Chondrocyte (in vitro differentiated cells): ENCODE measurements at places on chromosomes 3 and 15. TPM values are rescaled to one million over a fixed set of nuclear protein-coding genes. Genes with fewer than 3 reads are reported as not detected.

- no peaks in the 10 kb centered on the region for H3K36me3 ChIP-seq
- no peaks in the 10 kb centered on the region for H3K4me1 ChIP-seq
- DNase-seq, result no peak
- peaks cover 46% of the 10 kb centered on the region for H3K27me3 ChIP-seq
Measured at GRCh38 chr3:13110678-13111116, 37.5 kb upstream of the IQSEC1 start.

Gene TMCO5A
- total RNA-seq, result not detected in 3 replicates

DNA sequence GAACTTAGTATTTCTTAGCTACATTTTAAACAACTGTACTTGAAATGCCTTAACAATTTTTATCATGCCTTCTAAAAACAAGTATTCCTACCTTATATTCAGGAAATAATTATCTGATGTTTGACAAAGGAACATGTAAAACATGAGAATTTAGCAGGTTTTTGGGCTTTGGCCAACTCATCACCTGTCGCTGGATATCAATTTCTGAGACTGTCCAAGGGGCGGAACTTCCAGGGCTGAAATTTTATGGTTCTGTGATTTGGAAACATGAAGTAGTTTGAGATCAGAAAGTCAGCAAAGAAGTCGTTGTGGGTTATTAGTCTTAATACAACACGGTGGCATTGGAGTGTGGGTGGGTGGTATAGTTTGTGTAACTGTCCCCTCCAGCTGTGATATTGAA, 282.2 kb upstream of the LRRN1 start:
- no peak overlapping the region for H3K27ac ChIP-seq
- no peaks in the 10 kb centered on the region for H3K36me3 ChIP-seq
- H3K4me1 ChIP-seq, result no peaks in the 10 kb centered on the region
- no peak for DNase-seq

DNA sequence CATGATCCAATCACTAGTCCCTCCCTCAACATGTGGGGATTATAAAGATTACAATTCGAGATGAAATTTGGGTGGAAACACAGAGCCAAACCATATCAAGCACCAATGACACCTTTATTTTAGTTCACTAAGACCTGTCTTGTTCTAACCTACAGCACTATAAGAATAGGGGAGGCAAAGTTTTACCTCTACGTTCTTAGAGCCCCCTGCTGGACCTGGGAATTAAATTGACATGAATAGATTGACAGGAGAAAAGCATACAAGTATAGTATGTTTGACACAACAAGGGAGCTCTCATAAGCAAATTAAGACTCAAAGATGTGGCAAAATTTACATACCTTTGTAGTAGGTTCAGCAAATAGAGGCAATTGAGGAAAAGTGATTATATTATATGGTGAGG, 974.4 kb upstream of the ALCAM start:
- H3K4me1 ChIP-seq, result peaks cover 30% of the 10 kb centered on the region
- H3K4me3 ChIP-seq, result no peak overlapping the region
- no peaks in the 10 kb centered on the region for H3K27me3 ChIP-seq
- H3K36me3 ChIP-seq, result no peaks in the 10 kb centered on the region
- H3K27ac ChIP-seq, result no peak overlapping the region
